GM12878 (cell line): ENCODE measurements at places on chromosomes 6 and 20. TPM values are rescaled to one million over a fixed set of nuclear protein-coding genes. Genes with fewer than 3 reads are reported as not detected.

DNA sequence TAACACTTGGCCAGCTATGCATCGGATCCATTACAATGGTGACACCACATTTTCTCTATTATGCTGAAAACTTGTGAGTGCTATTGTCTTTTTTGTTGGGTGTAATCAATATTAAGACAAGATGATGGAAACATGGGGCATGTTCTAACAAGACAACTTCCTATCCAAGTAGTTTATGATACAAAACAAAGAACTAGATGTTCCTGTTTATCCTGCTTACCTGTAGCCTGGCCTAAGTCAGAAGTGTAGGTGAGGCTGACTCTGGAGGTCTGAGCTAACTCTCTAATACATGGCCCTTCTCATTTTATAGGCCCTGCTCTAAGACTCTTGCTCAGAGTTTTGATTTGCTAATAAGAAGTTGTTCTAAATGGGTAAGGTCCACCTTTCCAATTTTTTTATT, 242.4 kb upstream of the STXBP5 start:
- DNase-seq: no peak

DNA sequence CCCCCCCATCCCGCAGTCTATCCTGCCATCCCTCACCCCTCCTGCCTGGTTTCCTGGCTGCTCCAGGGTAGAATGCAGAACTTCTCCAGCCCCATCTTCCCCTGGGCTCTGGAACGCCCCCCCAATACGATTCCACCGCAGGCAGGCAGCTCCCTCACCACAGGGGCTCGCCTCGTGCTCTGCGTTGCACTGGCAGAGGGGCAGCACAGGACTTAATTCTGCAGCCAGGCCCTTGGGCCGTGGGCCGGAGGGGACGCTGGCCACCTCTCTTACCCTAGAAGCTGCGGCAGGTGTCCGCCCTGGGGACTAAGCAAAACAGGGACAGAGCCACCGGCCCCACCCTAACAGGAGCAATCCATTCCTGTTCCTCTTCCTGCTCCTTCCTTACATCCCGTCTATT, 263.9 kb downstream of the CDH4 start:
- DNase-seq: no peak

Gene NKAPL
- total RNA-seq: 0.11 and 0.18 TPM in 2 replicates

GRCh38 chr20:63430891-63431290, 41.6 kb downstream of the KCNQ2 start:
- no peak for DNase-seq

DNA sequence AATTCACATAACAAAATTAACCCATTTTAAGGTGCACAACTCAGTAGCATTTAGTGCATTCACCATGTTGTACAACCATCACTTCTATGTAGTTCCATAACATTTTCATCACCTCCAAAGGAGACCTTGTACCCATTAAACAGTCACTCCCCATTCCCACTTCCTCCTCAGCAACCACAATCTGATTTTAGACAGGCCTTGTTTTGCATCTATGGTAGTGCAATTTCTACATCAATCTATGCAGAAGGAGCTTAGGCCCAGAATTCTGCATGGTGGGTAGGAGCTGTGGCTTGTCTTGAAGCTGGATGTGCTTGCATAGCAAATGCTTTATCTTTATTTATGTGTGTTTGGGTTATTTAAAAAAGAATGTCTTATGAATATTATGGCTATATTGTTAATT, 13.5 kb upstream of the HLA-DQA1 start:
- DNase-seq: no peak

- no peak for DNase-seq
Observed at GRCh38 chr20:11516448-11516847, 401.2 kb upstream of the BTBD3 start.

Gene CRISP2
- total RNA-seq: not detected in 2 replicates

GRCh38 chr20:48697845-48698491, 129.8 kb downstream of the PREX1 start:
- DNase-seq: no peak

DNA sequence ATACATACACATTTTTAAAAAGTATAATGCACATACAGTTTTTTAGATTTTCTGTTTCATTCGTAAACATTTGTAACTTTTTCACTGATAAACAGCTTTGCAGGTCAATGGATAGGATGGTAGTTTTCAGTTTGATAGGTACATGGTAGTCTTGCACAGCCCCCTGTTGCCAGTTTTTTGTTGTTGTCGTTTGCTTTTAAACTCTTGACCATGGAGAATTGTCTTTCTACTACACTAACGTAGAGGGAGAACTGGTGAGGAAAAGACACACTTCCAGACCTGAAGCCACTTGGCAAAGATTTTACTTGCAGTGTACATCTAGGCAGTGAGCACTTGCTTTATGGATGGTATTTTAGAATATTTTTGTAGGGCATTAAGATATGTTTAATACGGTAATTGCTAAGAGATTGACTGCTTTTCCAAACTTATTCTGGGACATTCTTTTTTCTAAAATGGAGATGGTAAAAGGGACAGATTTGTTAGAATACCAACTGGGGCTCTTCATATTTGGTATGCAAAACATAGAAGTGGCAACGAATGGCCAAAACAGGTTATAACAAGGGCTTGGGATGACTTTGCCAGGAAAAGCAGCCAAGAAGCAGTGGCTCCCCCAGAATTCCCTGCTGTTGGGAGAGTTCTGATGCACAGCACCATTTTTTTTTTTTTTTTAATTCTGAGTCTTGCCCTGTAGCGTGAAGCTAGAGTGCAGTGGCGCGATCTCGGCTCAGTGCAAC, 1.5 kb downstream of the PYGB start:
- no peak for DNase-seq

- DNase-seq: no peak
Observed at GRCh38 chr20:51335329-51335841, 207.1 kb downstream of the NFATC2 start.

Gene SMPDL3A
- 0.13 TPM in 1 of 2 replicates, not detected in the other for total RNA-seq

Gene MYCT1
- total RNA-seq: not detected in 2 replicates

GRCh38 chr20:16626849-16627248, 53.6 kb upstream of the KIF16B start:
- DNase-seq: no peak

GRCh38 chr6:36350681-36351571, 14.2 kb upstream of the BNIP5 start:
- DNase-seq: no peak

GRCh38 chr6:153411070-153411648, 280.1 kb upstream of the RGS17 start:
- DNase-seq: no peak

DNA sequence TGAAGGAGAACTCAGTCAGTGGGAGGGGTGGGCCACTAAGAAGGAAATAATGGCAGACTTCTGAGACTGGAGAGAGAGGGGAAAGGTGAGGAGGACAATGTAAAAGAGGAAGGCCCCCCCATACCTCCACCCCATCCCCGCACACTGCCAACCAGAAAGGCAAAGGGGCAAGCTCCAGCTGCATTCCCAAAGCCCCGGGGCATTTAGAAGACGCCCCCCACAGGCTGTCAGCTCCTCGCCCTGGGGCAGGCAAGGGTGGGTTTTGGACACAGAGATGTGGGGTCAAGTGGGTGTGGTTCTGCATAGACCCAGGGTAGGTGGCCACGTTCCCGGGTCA, 20.8 kb upstream of the SLC22A7 start:
- no peak for DNase-seq

Gene GPLD1
- 1.0 and 1.2 TPM in 2 replicates for total RNA-seq

- no peak for DNase-seq
Observed at GRCh38 chr20:15251171-15251570, 913.8 kb upstream of the FLRT3 start.

Gene SNAI1
- 0.33 and 0.43 TPM in 2 replicates for total RNA-seq

Gene FHL5
- total RNA-seq: not detected in 2 replicates

DNA sequence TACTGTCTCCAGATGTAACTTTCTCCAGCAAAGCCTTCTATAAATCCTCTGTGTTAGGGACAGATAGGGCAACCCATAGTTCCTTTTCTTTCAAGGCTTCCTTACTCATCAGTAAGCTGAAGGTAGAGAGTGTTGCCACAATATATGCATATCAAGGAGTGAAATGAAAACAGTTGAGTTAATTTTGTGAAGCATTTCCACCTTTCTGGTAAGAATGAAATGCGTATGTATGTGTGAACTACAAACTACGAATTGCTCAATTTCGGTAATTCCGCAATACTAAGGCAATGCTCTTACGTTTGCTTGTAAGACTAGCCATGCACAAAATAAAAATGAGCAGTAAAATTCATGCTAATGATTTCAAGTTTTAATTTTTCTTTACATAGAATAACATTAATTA, 61.2 kb upstream of the HBS1L start:
- DNase-seq: no peak

- no peak for DNase-seq
Observed at GRCh38 chr20:51211191-51211590, 188.3 kb upstream of the KCNG1 start.

GRCh38 chr6:138795809-138796603, at the start of gene ECT2L:
Gene ECT2L, plus strand, starts transcription at chr6:138796087. Its CDS starts 17,188 bp downstream, at chr6:138813275.
- DNase-seq: no peak

- DNase-seq: no peak
Observed at GRCh38 chr6:3335169-3335568, 76.4 kb downstream of the PSMG4 start.

Gene B3GAT2
- 0.03 TPM in 1 of 2 replicates, not detected in the other for total RNA-seq

- DNase-seq: no peak
Observed at GRCh38 chr6:105805501-105806023, 280.6 kb upstream of the PRDM1 start.

DNA sequence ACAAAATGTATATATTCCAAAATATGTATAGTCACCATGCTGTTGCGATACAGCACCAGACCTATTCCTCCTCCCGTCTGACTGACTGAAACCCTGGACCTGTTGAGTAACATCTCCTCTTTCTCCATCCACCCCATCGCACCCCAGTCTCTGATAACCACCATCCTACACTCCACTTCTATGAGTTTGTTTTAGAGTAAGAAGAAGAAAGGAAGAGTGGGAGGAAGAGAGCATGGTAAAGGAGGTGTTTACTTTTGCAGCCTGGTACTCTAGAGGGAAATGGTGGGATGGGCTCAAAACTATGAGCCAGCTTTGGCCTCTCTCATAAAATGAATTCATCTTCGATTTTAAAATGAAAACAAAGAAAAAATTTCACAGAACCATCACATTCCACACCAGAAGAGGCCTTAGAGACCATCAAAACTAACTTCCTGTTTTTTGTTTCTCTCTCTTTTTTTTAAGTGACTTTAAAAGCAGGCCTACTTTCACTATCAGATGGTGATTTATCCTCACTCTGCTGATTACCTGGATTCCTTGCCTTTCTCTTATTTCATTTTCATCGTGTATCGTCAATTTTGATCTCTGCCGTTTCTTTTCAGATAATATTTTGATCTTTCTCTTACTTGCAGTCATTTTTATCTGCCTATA, 16.8 kb upstream of the FUCA2 start:
- no peak for DNase-seq

Gene SOX18
- total RNA-seq: 5.6 TPM in 2 replicates

Gene NKAIN2
- not detected in 2 replicates for total RNA-seq

DNA sequence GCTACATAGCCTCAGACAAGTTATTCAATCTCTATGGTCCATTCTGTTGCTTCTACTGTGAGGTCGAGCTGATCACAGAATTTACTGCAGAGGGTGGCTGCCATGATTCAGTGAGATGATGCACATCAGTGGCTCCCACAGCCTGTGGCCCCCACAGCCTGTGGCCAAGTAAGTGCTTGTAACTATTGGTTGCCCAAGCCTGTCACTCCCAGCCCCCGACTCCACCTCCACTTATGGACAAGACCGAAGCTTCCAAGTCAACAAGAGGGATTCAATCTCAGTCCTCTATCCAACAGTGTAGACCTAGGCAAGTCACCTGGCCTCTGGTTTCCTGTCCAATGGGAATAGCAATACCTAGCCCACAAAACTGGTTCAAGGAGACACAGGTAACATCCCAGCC, 8.2 kb downstream of the KCNK5 start:
- DNase-seq: no peak

DNA sequence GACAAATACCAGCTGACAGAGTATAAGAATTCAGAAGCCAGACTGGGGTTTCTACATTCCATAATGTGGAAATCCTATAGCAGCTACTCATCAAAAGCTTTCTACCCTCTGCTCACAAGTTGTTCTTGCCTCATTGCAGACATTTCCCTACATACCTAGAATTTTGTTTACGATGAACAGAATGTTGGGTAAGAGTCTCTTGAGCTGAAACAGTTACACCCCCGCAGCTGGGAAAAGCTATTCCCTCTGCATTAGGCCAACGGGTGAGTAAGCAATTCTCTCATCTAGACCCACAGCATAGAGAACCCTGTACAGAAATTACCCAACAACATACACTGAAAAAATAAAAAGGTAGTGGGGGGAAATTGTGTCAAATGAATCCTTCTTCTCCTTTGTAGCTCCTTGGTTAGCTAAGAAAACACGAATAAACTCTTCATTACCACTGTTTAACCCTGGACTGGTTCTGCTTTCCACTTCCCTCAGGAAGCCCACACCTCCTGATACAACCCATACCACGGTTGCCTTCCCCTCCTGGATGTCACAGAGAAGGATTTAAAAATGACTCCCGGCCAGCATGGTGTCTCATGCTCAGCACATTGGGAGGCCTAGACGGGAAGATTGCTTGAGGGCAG, 215.0 kb upstream of the SHLD1 start:
- no peak for DNase-seq

Gene SLPI
- total RNA-seq: 1.4 TPM in 1 of 2 replicates, not detected in the other

DNA sequence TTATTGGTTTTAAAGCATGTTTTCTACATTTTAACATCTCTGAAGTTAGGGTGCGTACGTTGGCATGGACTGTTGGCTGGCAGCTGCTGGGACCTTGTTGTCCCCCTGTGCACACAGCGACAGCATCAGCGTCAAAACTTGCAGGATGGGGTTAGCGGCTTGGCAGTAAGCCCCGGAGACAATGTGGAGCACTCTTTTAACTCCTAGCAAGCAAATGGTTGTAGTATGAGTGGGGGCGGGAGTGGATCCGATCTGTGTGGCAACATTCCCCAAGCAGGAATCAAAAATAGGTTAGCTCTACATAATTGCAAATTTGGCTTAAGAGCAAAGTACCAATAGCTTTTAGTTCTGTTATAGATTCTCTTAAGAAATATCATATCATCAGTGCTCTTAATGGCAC, 70.1 kb downstream of the NRN1 start:
- DNase-seq: no peak

Gene SLA2
- 1.7 and 2.1 TPM in 2 replicates for total RNA-seq

Gene LAMP5
- total RNA-seq: 0.29 and 0.54 TPM in 2 replicates

GRCh38 chr6:38136547-38136946, 317.0 kb downstream of the ZFAND3 start:
- no peak for DNase-seq

DNA sequence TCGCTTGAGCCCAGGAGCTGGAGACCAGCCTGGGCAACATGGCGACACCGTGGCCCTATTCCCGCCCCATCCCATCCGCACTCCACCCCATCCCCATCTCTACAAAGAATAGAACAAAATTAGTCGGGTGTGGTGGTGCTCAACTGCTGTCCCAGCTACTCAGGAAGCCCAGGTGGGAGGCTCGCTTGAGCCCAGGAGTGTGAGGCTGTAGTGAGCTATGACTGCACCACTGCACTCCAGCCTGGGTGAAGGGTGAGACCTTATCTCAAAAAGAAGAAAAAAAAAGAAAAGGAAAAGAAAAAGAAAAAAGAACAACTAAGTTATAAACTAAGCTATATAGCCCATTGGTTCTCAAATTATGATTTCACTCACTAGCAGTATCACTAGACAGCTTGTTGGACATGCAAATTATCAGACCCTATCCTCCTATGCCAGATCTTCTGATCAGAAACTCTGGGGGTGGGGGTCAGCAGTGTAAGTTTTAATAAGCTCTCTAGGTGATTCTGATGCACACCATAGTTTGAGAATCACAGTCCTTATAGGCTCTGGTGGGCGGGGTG, 491 bp upstream of the ITCH start:
- no peak for DNase-seq

Gene LRRC73
- total RNA-seq: 0.13 and 0.19 TPM in 2 replicates
